Activated naive CD4-positive, alpha-beta T cell treated with Interleukin-2 at 50 U/mL for 16 hours (primary cell): ENCODE measurements at places on chromosomes 11 and 22.

- no peak for DNase-seq
These were observed 38.3 kb downstream of the ATG13 start for GRCh38 chr11:46655631-46656030.

DNA sequence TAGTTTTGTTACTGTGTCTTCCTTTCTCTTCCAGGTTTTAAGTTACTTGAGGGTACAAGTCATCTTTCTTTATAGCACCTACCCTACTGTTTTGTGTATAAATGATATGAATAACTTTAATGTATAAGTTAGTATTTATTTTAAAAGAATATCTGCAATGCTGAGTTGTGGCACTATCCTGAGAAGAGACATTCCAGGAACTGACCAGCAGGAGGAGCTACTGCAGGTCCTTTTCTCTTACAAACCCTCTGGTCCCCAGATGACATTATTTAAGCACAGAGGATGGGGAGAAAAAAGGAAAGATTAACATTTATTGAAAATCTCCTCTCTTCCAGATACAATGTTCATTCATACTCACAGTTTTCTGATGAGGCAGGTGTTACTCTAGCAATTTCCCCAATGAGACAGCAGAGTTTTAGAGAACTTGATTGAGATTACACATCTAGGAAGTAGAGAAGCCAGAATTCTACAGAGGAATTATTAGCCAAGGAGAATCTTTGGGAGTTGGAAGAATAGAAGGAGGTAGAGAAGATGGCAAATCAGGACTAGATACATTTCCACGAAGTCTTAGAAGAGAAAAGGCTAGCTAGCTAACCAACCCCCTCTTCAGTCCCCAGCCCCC lies 541.2 kb upstream of the API5 start:
- DNase-seq: no peak

DNA sequence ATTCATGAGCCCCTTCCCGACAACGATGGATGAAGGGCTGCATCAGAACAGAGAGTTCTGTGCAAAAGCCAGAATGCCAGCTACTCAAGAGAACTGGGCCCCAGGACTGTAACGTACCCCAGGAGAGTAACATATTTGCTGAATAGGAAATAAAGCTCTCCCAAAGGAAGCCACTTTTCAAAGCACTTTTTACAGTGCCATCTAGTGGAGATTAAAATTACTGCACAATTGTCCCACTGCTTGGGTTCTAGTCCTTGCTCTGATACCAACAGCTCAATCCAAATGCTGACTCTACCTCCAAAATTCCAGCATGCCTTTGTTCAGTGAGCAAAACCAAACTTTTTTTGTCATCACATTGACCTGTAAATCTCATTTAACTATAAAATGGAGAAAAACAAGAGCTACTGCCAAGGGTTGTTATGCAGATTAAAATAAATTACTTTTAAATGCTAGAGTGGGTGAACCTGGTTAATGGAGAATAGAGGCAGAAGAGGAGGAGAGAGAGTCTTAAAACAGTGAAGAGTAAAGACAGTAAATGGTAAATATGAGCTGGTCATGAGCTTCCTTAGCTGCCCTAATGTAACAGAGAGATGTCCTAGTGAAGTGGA lies 87.6 kb upstream of the FSHB start:
- no peak for DNase-seq

GRCh38 chr11:72649215-72649976 lies 24.8 kb downstream of the PDE2A start:
- DNase-seq: no peak

DNA sequence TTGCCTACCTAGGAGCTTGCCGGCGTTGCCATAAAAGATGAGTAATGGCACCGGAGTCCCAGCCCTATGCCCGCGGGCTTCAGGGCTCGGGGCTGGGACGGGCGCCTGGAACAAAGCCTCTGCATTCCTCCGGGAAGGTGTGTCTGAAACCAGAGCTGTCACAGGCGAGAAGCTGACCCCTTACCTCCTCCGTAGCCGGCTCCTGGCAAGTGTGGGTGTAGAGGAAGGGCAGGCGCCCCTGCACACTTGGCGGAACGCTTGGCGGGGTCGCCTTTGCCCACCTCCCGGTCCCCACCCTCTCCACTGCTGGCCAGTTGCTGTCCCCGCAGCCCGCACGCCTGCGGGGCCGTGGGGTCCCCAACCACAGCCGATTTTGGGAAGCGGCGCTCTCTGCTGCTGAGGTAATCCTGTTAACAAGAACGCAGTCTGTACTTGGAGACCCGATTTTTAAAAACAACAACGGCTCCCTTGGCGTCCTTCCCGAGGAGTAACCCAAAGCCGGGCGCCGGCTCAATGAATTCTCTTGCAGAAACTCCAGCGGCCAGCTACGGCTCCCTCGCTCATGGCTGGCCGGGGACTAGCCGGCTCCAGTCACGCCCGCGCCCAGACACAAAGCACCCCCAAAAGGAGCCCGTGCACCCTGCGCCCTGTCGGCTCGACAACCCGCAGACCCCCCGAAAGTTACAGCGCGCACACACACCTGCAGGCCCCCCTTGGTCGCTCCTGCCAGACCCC lies 89.2 kb downstream of the PLEKHA7 start:
- no peak for DNase-seq

GRCh38 chr11:613369-613968 lies 2.3 kb downstream of the IRF7 start:
- DNase-seq: peak; percentile 76

- DNase-seq: no peak
These were observed 3.3 kb downstream of the A4GALT start for GRCh38 chr22:42717197-42717928.

GRCh38 chr11:68076371-68077042 lies 37.7 kb downstream of the TCIRG1 start:
- no peak for DNase-seq

DNA sequence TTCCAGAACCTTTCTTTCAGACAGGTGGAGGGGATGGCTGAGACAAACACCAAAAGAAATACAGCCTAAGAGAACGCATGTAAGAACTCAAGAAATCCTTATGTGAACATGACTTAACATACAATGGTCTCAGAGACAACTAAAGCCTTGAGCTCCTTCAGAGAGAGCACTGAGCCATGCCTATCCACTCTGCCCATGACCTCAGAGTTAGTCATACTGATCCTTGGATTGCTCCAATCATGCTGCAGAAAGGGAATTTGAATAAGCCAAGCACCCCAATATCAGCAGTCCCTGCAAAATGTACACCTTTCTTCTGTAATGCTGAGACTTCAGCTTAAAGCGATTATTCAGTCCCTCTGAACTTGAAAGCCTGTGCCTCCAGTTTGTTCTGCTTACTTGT lies 43.2 kb upstream of the CHKA start:
- DNase-seq: no peak

GRCh38 chr22:50072167-50072555 lies 13.1 kb downstream of the MLC1 start:
- DNase-seq: no peak

DNA sequence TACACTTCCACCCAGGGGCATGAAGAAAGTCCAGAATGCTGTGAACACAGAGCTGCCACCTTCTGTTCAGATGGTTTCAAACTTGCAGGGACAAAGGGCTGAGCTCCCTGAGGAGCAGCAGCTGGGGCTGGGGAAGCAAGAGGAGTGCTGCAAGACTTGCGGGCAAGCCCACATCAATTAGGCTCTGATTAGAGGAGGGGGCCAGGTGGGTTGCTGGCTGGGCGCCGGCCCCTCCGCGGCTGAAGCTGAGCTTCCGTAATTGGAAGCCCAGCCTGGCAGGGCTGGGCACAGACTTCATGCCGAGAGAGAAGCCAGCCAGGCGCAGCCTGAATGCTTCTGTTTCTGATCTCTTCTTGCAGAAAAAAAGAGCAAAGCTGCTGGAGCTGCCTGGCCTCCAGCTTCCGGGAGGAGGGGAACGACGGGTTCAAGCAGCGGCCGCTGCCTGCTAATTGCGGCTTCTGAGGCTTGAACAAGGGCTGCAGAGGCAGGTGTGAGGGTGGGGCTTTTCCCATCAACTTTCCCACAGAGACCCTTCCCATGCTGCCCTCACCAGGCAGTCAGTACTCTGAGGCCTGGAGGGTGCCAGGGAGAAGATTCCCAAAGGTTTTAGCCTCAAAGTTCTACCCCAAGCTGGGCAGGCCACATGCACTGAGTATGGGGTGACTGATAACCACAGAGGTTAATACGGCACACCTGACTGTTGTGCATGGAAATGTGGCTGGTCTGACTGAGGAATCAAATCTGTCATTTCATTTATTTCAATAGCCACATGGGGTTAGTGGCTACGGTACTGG lies 91.1 kb upstream of the LMO1 start:
- no peak for DNase-seq

DNA sequence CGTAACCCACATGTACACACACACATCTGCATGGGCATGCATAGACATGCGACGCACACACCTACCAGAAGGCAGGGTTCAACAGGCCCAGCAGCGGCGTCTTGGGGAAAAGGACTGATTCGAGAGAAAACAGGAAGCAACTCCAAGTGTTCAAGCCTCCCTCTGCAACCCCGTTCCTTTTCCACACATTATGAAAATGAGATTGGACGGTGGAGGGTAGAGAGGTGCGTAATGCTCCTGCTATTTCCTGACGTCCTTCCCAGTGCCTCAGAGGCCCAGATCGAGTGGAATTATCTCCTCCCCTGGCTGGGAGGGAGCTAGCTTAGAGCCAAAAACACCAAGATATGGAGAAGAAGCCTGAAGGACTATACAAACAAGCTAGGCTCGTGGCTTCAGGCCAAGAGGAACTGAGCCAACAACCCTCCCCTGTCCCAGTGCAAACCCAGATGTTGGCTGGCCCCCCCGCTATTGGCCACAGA lies 289.2 kb downstream of the MN1 start:
- DNase-seq: no peak

- DNase-seq: no peak
These were observed 34.8 kb upstream of the PSMA1 start for GRCh38 chr11:14554959-14555358.

GRCh38 chr22:43036282-43036829 lies 21.4 kb upstream of the PACSIN2 start:
- no peak for DNase-seq

DNA sequence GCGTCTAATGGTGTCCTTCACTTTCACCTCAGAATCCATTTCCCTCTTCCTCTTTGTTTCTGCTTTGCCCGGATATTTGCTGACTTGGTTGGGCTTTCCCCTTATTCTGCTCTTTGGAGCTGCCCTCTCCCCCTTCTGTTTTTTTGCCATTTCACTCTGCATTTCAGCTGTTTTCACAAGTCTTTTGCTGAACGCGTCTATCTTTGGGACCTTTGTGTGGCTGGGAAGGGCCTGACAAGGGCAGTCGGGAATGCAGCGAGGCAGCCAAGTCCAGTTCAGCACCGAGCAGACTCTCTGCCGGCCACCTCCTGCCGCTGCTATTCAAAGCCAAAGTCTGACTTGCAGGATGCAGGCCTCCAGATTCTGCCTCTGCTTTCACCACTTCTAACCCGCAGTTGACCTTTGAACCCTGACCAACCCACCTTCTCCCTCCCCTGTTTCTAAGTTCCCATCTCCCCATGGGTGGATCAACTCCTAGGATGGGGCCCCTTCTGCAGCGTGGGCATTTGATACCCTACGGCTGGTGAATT lies 38.2 kb downstream of the FEZ1 start:
- DNase-seq: no peak

DNA sequence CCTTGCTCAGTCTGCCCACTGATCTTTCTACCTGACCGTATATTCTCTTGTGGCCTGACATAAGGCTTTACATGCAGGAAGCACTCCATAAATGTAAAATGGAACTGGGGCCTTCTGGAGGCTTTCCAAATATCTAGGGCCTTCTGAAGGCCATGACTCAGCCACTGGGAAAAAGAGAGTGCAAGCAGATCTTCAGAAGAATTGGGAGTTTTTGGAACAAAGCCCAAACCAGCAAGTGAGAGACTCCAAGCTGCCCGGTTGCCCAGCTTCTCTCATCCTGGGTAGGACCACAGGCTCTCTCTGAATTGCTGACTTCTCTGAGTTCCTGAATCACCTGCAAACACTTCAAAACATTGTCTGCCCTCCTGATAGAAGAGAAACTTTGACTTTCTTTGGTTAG lies 107.9 kb upstream of the BMAL1 start:
- DNase-seq: no peak

DNA sequence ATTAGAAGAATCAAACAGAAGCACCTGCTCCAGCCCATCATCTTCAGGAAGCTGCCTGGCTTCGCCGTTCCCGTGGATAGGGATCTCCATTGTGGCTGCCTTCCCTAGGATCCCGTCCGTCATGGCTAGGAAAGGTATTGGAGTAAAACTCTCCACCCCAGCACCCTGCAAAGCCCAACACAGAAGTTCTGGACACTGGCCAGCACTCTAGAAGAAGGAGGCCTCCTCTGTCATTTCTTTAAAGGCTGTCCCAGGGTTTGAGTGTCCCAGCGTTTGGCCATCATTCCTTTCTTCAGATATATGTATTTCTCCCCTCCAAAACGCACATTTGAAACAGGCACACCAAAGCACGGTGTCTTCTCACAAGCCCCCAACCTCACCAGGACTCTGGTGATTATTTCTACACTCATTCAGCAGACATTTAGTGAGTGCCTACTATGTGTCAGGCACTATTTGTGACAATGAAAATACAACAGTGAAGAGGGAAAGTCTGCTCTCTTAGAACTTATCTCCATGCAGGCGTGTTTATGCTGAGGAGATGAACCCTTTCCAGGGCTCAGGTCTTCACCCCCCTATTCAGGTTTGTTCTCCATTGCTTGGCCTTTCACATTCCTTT lies 724 bp downstream of the ARFIP2 start:
- DNase-seq: no peak

DNA sequence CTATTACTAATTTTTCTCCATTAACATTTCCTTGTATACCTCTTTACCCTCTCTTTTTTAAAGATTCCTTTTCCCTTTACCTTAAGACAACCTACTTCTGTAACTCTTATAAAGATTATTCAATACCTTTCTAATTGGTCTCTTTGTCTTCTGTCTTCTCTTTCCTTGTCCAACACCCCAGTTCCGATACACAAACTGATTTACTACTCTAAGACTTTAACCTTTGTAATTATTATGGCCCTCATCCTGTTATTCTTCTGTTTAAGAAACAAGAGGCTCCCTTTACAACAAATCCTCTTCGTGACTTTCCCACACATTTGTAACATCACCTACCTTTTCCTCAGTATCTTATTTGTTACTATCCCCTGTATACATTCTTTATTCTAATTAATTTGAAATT lies 81.8 kb downstream of the TTC17 start:
- no peak for DNase-seq

- no peak for DNase-seq
These were observed 9.6 kb upstream of the RELA start for GRCh38 chr11:65672180-65672860.

GRCh38 chr11:78256962-78257361 lies 68.2 kb downstream of the USP35 start:
- DNase-seq: no peak

DNA sequence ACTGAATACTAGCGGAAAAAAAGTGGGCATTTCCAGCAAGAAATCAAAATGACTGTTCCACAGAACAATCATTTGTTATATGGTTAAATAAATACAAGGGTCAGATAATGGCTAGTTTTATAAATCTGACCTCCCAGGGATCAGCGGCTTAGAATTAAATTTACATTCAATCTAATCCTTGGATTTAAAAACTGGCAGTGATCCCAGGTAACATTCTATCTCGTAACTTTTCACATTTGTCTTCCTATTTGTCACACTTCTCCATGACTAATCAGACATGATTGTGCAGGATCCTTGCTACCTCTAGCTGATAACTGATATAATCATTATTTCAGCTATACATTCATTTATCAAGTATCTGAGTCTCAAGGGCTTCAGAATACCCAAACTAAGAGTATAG lies 2.9 kb upstream of the MMP3 start:
- DNase-seq: no peak
